ENCODE measurements at places on chromosomes 4 and X.

DNA sequence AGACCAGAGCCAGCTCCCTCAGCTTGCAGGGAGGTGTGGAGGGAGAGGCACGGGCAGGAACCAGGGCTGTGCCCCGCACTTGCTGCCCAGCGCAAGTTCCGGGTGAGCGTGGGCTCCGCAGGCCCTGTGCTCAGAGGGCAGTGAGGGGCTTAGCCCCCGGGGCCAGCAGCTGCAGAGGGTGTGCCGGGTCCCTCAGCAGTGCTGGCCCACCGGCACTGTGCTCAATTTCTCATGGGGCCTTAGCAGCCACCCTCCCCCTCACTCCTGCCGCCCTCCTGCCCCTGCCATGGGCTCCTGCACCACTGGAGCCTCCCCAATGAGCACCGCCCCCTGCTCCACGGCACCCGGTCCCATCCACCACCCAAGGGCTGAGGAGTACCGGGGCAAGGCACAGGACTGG is 104.6 kb upstream of the SRD5A3 start:
- no peak for DNase-seq

GRCh38 chrX:63349307-63349706 is 1.8 kb downstream of the SPIN4 start:
- DNase-seq, result no peak

DNA sequence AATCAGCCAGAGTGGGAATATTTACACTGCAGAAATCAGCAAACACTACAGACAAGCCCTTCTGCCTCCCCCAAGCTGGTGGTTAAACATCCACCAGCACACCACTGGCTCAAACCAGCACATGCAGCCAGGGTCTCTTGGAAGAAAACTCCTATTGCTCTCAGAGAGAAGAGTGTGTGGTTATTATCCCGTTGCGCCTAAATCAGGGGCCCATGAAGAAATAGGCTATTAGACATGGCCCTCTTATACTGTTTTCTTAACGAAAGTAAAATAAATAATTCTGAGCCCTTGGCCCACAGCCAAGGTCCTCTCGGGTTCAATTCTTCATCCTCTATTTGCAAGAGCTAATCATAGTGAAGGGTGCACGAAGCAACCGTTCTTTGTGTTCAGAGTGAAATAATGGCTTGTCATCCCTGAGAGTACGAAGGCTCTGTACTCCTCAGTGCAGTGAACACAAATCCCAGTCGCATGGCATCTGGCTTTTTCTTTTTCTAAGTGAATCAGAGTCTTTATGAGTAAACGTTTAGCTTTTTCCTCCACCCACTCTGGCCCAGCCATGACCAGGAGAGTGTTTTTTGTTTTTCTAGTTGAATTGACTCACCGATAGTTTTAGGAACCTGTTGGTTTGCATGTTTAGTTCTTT is 33.4 kb upstream of the RBM47 start:
- no peak for DNase-seq

DNA sequence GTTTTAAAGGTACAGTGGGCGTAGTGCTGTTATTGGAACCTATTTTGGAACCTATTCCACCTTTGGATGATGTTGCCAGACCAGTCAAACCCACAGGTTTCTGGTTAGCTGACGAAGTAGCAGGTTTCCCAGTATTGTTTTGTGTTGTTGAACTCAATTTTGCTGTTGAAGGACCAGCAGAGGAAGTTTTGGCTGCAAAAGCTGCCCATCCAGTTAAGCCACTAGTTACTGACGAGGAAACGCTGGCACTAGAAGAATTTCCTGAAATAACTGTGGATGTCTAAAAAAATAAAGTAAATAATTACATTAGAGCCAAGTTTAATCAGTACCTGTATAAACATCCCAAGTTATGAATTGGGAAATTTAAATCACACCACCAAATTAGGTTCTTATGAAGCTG is 25.5 kb downstream of the INTS12 start:
- DNase-seq, result no peak

DNA sequence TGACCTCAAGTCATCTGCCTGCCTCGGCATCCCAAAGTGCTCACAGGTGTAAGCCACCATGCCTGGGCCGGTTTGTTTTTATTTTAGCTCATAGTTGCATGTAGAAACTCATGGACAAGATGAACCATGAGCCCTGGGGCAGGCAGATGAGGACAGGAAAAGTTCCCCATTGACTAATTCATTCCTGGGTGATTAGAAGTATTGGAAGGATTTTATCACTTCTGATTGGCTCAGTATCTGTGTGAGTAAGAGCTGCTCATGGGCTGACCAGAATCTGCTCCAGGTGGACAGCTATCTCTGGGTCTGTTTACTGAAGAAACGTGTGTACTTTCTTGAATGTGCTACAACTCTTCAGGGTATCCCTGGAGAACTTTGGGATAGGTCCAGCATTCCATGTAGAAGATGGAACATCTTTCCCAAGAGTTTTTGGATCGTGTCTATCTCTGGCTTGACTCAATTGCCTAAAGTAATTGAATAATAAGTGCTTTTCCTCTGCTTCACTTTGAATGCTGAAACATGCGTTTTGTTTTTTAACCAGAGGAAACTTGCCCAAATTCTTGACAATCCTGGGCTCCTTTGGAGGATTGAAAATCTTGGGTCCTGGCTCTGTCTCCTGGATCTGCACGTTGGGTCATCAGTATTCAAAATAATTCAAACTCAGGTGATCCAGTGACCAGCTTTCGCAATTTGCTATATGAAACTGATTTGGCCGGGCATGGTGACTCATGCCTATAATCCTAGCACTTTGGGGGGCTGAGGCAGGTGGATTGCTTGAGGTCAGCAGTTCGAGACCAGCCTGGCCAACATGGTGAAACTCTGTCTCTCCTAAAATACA is 88.6 kb upstream of the DHRSX start:
- no peak for DNase-seq

- no peak for DNase-seq
Observed at GRCh38 chr4:105120626-105121025, 26.1 kb upstream of the TET2 start.

DNA sequence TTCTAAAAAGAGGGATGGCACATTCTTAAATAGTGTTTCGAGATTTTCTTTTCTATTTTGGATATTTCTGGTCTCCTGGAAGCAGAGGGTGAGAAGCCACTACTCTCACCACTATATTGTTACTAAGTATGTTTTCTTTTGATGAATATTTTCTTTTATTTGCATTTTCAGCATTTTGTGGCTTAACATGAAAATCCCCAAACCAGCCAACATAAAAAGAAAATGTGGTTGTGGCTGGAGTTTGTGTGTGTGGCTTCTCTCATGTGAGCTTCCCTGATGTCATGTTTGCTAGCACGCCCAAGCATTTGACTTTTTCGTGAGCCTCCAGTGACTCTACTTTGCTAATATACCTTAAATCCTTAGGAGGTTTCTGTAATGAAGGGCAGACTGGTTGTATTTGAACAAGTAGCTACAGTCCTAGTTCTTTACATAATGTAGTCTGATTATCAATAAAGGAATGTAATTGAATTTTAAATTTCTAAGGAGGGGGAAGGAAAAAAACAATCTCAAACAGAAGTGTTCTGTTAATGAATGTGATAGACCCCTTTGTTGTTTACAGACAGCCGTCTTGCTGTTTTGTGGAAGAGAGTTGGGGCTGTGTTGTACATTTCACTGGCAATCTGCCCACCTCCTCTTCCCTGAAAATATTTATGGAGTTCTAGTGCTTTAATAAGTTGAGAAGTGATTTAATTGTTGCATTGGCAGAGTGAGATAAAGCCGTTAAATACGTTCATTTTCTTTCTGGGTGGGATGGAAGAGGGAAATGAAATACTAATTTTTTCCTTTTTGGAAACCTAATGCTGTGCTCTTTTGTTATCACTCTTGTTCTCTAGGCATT is 114.6 kb downstream of the ARHGAP10 start:
- no peak for DNase-seq

DNA sequence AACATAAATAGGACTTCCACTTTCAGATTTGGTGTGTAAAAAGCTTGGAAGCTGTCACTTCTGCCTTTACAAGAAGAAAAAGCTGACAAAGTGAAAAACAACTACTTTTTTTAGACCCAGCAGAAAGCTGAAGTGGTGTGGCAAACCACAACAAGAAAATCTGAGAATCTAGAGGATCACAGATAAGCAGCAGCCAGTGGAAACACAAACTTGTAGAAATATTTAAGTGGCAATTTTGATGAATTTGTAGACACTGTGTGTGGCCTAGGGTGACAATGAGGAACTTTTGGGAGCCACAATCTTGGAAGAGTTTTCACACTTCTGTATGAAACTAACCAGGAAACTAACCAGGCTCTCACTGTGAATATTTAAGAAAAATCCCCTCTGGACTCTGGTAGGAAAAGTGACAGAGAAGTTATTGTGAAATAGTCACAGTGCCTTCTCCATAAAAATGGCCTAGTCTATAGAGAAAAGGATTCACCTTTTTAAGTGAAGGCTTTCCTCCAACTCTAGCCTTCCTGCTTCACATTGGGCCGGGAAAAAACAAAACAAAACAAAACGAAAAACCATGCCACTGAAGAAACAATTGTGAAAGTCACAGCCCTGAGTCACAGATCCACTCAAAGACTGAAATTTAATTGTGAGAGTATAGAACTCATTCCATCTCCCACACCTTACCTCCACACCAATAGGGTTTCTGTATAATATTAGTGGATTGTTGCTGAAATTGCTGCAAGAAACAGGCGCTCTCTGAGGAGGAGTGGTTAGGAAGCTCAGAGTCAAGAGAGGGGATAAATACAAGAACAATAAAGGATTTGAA is 26.7 kb upstream of the GUCY1A1 start:
- no peak for DNase-seq

DNA sequence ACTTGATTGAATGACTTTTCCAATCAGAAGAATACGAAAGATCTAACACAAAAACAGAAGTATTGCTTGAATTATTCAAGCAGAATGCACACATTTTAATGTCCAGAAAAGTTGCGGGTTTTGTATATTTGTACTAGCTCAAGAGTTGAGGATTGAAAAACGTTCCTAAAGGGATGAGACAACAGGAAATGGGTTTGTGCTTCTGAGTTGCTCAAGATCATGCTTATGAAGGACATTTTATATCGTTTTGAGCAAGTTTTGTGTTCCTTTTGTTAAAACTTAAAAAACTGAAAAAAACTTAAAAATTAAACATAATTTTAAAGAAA is 353 bp upstream of the SMIM10 start:
- DNase-seq, result no peak

- no peak for DNase-seq
Observed at GRCh38 chr4:145132511-145133098, 34.5 kb downstream of the ABCE1 start.

DNA sequence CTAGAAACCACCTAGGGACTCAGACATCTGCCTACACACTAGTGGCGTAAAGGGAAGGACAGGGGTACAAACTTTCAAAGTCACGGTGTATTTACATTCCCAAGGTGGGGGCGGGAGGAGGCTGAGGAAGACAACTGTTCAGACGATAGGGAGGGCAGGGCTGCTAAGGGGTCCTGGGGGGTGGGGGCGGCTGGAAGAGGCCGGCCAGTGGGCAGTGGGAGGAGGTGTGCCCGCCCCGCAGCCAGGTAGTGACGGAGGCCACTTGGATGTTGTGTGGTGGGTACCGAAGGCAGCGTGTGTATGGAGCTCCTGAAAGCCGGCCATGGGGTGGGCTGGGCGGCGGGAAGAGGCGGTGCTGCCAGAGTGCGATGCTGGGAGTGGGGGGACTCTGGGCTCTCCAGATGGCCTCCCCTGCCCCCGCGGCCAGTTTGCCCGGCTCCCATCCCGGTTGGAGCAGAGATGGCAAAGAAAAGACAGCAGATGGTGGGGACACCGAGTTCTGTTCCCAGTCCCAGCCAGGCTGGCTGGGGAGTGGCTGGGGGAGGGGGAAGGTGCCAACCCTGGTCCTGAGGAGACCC is 24.2 kb downstream of the L1CAM start:
- no peak for DNase-seq

DNA sequence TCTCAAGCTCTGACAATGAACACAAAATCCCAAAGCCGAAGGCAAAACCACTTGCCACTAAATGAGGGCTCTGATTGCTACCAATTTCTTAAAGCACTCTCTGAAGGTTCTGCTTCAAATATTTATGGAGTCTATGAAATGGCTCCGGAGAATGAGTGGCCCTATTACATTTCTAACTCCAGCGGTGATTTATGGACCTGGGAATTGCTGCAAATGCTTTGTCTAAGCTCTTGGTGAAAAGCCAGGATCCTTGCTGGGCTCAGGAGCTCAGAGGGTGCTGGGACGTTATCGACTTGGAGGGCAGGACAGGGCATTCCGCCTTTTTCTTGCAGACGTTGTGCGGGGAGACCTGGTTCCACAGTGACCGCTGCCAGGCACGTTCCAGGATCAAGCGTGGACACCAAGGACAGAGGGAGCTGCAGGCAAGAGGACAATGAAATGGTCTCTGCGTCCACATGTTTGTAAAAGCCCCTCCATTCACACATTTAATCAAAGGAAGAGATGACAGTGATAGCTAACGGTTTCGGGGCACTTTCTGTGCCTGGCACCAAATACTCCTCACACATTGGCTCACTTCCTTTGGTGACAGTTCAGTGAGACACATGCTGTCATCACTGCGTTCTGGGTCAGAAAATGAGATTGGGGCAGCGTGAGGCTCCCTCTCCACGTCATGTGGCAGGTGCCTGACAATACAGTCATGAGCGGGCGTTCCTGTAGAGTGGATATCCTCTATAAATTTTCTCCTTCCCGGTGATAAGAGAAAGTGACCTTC is 58.8 kb downstream of the C4orf50 start:
- no peak for DNase-seq

DNA sequence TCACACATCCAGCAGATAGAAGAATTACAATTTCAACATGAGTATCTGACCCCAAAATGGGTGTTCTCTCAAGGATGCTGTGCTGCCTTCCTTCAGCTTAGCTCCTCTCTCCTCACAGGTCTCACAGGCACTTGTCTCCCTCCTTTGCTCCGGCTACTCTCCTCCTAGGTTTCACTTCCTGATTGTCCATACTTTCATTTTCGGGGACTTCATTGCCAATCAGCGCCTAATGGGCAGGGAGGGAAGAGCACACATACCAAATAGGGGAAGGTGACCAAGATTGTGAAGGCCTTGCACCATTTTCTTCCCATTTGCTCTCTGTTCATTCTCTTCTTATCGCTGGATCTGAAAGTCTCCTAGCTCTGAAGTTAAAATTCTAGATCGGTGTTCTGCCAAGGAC is 125.4 kb upstream of the EOLA2 start:
- no peak for DNase-seq

All from CD8-positive, alpha-beta T cell (primary cell).